ENCODE measurements at places on chromosomes 5 and 9.

DNA sequence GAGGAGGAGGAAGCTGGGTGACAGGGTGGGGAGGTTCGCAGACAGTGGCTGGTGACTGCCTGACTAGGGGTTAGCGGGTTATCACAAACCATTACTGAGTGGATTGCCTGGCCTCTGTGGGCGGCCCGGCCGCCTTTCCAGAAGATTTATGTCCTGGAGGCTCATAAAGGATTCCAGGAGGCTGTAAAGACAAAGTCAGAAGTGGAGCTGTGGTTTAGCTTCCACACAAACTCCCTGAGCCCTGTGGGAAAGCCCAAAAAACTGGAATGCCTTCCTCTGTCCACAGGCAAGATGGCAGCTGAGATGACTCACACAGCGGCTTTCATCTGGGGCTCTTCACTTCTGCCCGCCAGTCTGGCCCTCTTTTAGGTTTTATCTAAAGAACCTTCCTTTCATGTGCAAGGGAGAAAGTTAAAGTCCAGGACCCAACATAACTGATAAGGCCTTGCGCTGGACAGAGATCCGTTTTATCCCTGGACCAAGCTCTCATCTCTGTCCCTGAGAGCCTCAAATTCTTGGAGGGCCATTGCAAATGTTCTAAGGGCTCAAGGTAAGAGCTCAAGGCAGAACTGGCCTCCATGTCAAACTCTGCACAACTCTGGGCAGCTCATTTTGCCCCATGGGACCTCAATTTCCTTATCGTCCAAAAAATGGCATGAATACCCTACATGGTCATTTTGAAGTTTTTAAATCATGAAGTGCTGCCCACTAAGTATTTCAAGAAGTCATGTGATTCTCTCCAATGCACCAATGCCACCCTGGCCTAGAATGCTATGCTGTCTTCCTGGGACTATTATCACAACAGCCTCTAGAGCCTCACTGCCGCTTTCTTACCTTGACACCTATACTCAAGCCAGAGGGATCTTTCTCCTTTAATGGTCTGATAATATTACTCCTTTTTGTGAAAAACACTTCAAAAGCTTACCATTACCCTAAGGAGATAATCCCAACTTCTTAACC, 249.4 kb upstream of the TRIM32 start:
- DNase-seq: no peak

GRCh38 chr5:39432696-39433530, 8.1 kb upstream of the DAB2 start:
- DNase-seq: no peak

GRCh38 chr5:141084487-141084989, 9.9 kb upstream of the PCDHB2 start:
- peak; percentile 72 for DNase-seq

GRCh38 chr5:2253040-2253975, 370.6 kb upstream of the IRX4 start:
- no peak for DNase-seq

GRCh38 chr5:173953528-173954090, 35.4 kb upstream of the C5orf47 start:
- no peak for DNase-seq

GRCh38 chr5:172611913-172612312, 29.1 kb upstream of the NEURL1B start:
- no peak for DNase-seq

- no peak for DNase-seq
Observed at GRCh38 chr9:26131886-26132285, 453.6 kb upstream of the TUSC1 start.

GRCh38 chr9:847505-847904, 6.0 kb downstream of the DMRT1 start:
- DNase-seq: no peak

- DNase-seq: peak; percentile 83
Observed at GRCh38 chr9:88387552-88388202, 567 bp upstream of the SPIN1 start.

DNA sequence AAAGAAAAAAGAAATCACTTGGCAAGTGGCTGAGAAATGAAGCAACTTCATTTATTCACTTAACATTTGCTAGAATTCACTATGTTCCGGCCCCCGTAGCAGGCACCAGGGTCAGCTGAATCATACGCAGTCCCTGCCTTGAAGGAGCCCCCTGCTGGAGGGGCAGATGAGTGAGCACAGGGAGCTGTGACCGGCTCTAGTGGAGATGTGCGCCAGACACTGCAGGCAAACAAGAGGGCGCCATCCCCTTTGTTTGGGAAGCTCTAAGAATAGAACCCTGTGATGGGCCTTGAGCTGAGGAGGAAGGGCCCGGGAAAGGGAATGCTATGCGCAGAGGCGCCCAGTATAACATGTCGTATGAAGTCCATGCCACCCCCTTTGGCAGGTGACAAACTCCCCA, 20.2 kb upstream of the RPL26L1 start:
- DNase-seq: peak; percentile 58

- no peak for DNase-seq
Observed at GRCh38 chr9:30723656-30724055, 1660.8 kb upstream of the ACO1 start.

- no peak for DNase-seq
Observed at GRCh38 chr5:141711687-141712086, 29.7 kb upstream of the ARAP3 start.

GRCh38 chr5:178289438-178289837, 56.8 kb upstream of the PHYKPL start:
- no peak for DNase-seq

GRCh38 chr5:53110156-53110555, 599 bp upstream of the MOCS2 start:
- no peak for DNase-seq

DNA sequence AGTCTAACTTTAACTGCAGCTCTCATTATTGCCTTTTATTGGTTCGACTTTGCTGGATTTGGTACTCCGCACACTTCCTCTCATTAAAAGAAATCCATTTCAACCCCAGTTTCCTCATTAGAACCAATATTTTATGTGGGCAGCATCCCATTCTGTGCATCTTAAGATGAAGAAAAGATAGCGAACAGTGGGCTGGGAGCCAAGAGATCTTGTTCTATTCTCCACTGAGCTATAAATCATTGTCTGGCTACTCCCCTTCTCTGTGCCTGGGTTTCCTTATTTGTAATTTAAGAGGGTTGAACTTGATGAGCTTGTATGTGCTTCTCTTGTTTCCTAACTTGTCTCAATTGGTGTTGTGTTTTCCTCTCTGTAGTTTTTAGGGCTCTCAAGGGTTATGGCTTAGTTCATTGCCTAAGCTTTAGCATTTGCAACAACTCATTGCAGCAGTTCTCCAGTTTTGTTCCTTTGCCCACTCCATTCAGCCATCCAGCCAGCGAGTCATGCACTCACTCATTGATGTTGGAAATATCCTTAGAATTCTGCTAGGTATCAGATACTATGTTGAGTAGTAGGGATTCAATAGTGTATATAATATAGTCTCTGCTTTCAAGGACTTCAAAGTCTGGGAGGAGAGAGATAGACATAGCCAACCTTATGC, 273.3 kb upstream of the TNC start:
- no peak for DNase-seq

DNA sequence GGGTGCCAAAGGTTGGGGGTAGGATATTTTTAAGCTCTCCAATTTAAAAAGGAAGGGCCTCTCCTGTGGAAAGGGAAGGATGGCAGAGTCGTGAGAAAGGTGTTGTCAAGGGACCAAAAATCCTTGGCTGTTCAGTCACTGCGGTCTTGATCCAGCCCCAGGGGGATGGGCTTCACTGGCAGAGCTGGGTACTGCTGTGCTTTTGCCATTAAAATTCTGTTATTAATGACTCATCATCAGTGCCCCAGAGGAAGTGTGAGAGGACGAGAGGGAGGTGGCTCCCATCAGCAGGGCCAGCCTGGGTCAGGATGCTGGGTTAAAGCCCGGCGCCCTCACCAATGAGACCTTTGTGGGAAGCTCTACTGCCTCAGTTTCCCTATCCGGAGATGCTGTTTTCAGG, 16.7 kb downstream of the PCDH12 start:
- peak; percentile 53 for DNase-seq

DNA sequence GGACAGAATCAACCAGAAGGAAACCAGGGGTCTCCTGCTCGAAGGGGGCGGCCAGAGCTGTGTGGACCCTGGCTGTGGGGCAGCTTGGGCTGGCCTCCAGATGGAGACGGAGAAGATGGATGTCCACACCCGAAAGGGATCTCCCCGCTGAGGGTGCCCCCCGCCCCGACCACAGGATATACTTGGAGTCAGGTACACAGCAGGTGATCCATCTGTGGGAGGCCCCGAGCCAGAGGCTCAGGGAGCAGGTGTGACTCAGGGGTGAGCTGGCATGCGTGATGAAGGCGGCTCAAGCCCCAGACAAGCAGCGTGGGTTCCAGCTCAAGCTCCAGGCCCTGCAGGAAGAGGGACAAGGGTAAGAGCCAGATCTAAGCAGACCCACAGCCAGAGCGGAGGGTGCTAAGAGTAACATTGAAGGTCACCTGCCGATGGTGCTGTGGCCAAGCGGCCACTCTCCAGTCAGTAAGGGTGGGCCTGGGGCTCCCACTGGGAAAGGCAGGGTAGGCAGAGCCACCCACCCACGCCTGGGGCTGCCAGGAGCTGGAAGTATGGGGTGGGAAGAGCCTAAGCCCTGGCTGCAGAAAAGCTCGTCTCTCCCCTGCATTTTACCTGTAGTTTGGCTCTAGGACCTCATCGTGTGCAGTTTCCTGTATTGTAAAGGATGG, 30.6 kb upstream of the MVB12B start:
- DNase-seq: no peak

DNA sequence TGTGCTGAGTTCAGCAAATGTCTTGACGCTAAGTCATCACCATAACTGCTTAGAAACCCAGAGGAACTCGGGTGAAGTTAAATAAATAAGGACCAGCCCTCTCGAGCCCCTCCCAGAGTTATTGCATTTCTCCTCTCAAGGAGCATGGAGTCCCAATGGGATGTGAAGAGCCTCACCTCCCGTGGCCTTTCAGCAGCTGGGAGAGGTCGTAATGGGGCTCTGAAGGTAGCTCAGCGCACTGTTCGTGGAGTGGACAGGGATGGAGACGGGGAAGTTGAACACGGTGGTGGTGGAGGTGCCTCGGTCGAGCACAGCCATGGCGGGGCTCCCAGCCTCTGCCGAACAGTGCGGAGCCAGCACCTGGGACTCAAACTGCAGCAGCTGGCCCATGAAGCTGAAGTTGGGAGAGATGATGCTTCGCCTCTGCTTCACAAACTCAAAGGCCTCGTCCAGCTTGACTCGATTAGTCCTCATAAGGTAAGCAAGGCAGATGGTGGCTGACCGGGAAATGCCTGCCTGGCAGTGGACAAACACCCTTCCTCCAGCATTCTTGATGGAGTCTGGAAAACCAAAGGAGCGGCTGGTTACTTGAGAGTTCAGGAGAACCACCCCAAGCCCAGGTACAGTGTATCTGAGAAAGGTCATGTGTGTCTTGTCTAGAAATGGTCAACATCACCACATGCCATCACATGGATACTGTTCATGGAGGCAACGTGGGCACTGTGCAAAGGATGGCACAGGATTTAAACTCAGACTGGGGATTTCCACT, 2.2 kb downstream of the DUSP1 start:
- DNase-seq: peak; percentile 72

DNA sequence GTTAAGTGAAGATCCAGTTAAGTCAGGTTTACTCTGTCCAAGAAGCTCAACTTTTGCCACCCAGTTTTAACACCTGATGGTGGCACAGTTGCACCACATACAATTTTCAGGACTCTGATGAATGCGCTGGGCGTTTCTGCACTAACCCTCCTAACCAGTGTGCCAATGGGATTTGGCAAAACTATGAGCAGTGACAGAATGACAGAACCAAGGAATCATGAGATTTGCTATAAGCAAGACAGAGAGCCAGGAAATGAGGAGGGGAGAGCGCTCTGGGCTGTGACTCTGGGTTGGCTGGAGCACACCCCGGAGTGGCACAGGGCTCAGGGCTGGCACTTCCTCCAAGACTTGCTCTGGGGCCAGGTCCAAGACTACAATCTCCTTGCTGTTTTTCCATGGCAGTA, 84.1 kb downstream of the SH3PXD2B start:
- no peak for DNase-seq

- DNase-seq: peak; percentile 17
Observed at GRCh38 chr5:142925795-142926194, 155.6 kb downstream of the ARHGAP26 start.

DNA sequence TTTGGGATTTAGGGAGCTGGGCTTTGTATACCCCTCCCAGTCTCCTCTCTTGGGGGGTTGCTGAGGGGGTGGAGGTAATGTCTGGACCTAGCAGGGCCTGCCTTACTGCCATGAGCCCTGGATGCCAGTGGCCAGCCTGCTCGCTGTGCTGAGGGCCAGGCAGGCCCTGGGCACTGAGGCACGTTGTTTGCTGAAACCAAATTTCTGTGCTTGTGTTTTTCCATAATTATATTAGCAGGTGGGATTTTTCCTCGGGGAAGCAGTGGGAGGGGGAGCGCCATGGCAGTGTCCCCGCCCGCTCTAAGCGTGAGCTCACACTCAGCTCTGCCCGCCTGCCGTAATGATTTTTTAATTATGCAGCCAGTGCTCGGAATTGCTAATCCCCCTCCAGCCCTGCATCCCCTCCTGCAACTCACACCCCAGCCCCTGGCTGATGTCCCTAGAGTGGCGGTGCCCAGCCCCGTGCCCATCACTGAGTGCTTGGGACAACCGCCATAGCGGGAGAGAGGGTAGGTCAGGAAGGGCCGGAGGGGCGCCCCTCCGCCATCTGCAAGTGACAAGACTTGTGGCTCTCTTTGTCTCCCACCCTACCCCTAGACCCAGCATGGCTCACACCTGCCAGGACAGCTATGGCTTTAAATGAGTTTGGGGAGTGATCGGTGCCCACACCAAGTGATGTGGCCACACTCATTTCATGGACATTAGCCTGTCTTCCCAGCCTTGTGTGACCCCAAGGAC, 20.9 kb downstream of the CXXC5 start:
- DNase-seq: no peak

GRCh38 chr5:143874312-143874711, 62.4 kb downstream of the HMHB1 start:
- DNase-seq: no peak

- DNase-seq: no peak
Observed at GRCh38 chr5:63145167-63145566, 566.5 kb downstream of the LRRC70 start.

All from common myeloid progenitor, CD34-positive (primary cell).